ENCODE measurements at places on chromosomes 7 and 10. TPM values are rescaled to one million over a fixed set of nuclear protein-coding genes. Genes with fewer than 3 reads are reported as not detected.

GRCh38 chr10:71649631-71650030 lies 69.9 kb downstream of the C10orf105 start:
- no peak overlapping the region for H3K27ac ChIP-seq
- H3K4me3 ChIP-seq: no peak overlapping the region
- no peaks in the 10 kb centered on the region for H3K27me3 ChIP-seq
- no peaks in the 10 kb centered on the region for H3K4me1 ChIP-seq
- no peaks in the 10 kb centered on the region for H3K36me3 ChIP-seq
- no peak for DNase-seq

DNA sequence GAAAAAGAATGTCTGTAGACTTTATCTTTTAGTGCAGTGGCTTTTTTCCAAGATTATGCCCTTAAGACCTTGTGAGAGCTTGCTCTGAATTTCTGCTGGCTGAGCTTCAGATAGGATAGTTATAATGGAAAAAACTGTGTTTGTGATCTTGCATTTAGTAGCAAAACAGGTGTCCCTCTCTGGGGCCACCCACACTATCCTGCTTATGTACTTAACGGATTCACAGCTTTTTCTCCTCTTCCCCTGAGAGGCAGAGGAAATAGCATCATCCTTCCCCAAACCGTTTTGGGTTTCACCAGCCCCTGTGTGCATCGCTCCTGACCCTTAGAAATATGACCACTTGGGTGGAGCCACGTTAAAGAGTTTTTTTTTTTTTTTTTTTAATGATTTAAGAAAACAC lies 101.2 kb downstream of the RAB18 start:
- DNase-seq: no peak
- no peaks in the 10 kb centered on the region for H3K27me3 ChIP-seq
- no peak overlapping the region for H3K4me3 ChIP-seq
- no peak overlapping the region for H3K27ac ChIP-seq
- H3K4me1 ChIP-seq: peaks cover 3% of the 10 kb centered on the region

GRCh38 chr7:79268730-79269129 lies 184.7 kb downstream of the MAGI2 start:
- no peaks in the 10 kb centered on the region for H3K4me1 ChIP-seq
- H3K4me3 ChIP-seq: no peak overlapping the region
- no peaks in the 10 kb centered on the region for H3K27me3 ChIP-seq

- no peaks in the 10 kb centered on the region for H3K27me3 ChIP-seq
- peaks cover 11% of the 10 kb centered on the region for H3K4me1 ChIP-seq
- H3K36me3 ChIP-seq: no peaks in the 10 kb centered on the region
- H3K27ac ChIP-seq: no peak overlapping the region
- H3K4me3 ChIP-seq: no peak overlapping the region
- no peak for DNase-seq
These were observed 252.6 kb upstream of the IGFBP3 start for GRCh38 chr7:46173476-46174195.

The MET gene
- polyA plus RNA-seq: 99.8 TPM

GRCh38 chr7:44776211-44776610 lies 20.3 kb upstream of the PPIA start:
- no peaks in the 10 kb centered on the region for H3K36me3 ChIP-seq
- no peak overlapping the region for H3K27ac ChIP-seq
- H3K4me1 ChIP-seq: no peaks in the 10 kb centered on the region

The CTAGE8 gene
- 0.88 TPM for polyA plus RNA-seq

The CLDN3 gene
- not detected for polyA plus RNA-seq

The NKX6-2 gene
- not detected for polyA plus RNA-seq

The TBC1D12 gene
- 7.0 TPM for polyA plus RNA-seq

- no peak overlapping the region for H3K4me3 ChIP-seq
- H3K36me3 ChIP-seq: no peaks in the 10 kb centered on the region
- no peak overlapping the region for H3K27ac ChIP-seq
- H3K4me1 ChIP-seq: no peaks in the 10 kb centered on the region
- no peaks in the 10 kb centered on the region for H3K27me3 ChIP-seq
These were observed 82.9 kb upstream of the APBB1IP start for GRCh38 chr10:26355241-26355640.

GRCh38 chr7:156780724-156781455 lies 112.1 kb downstream of the LMBR1 start:
- H3K4me1 ChIP-seq: peaks cover 4% of the 10 kb centered on the region
- no peak overlapping the region for H3K4me3 ChIP-seq
- DNase-seq: no peak
- no peaks in the 10 kb centered on the region for H3K36me3 ChIP-seq

The ENTPD1 gene
- 0.03 TPM for polyA plus RNA-seq

The ADAM22 gene
- 0.11 TPM for polyA plus RNA-seq

The GCK gene
- polyA plus RNA-seq: not detected

- H3K4me3 ChIP-seq: no peak overlapping the region
- no peaks in the 10 kb centered on the region for H3K27me3 ChIP-seq
- no peak for DNase-seq
- no peaks in the 10 kb centered on the region for H3K4me1 ChIP-seq
- no peaks in the 10 kb centered on the region for H3K36me3 ChIP-seq
- no peak overlapping the region for H3K27ac ChIP-seq
These were observed 164.9 kb upstream of the RHOBTB1 start for GRCh38 chr10:61108915-61109314.

The MYPN gene
- 0.54 TPM for polyA plus RNA-seq

The ETV1 gene
- polyA plus RNA-seq: 5.0 TPM

The ITPRID1 gene
- polyA plus RNA-seq: not detected

The ZDHHC4 gene
- 66.1 TPM for polyA plus RNA-seq

GRCh38 chr10:99172128-99172738 lies 63.4 kb downstream of the HPSE2 start:
- H3K4me3 ChIP-seq: no peak overlapping the region
- peak; percentile 9 for DNase-seq
- H3K27ac ChIP-seq: no peak overlapping the region
- H3K4me1 ChIP-seq: no peaks in the 10 kb centered on the region
- H3K27me3 ChIP-seq: no peaks in the 10 kb centered on the region

The TMEM229A gene
- not detected for polyA plus RNA-seq

GRCh38 chr7:23065974-23066373 lies 39.6 kb upstream of the KLHL7 start:
- peaks cover 6% of the 10 kb centered on the region for H3K4me1 ChIP-seq
- no peak overlapping the region for H3K4me3 ChIP-seq
- H3K27ac ChIP-seq: no peak overlapping the region

DNA sequence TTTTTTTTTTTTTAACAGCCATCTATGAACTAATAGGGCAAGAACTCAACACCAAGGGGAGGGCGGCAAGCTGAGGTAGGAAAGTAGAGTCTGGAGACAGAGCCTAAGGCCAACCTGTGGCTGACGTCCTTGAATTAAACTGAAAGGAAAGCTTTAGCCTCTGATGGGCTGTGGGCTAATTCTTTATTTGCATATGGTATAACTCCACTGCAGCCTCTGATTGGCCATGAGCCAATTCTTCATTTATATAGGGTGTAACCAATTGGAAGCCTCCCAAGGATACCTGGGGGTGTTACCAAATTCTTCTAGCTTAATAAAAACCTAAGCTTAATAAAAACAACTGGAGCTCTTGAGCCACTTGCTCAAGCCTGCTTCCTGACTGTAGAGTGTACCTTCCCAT lies 10.3 kb downstream of the TYW1 start:
- H3K4me3 ChIP-seq: no peak overlapping the region
- no peak for DNase-seq
- no peak overlapping the region for H3K27ac ChIP-seq
- H3K4me1 ChIP-seq: no peaks in the 10 kb centered on the region
- no peaks in the 10 kb centered on the region for H3K27me3 ChIP-seq
- H3K36me3 ChIP-seq: no peaks in the 10 kb centered on the region

The LRRC18 gene
- polyA plus RNA-seq: not detected

DNA sequence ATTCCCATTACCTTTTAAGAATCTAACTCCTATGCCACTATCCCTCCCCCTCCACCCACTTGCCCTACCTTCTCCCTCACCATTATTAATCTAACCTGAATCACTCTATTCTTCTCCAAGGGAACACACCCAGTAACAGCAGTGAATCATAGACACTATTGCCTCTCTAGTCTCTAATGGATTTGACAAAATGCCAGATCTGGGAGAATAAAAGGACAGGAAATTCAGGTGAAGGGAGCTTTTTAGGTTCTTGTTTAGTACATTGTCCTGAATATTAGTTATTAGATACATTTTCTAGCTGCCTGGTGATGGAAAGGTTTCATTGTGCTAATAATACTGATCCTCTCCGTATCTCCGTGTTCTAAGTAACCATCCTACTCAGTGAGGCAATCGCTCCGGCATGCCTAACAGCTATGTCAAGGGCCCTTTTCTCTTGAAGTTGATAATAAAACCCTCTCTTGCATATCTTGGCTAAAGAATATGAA lies 4.1 kb upstream of the SFR1 start:
- H3K27me3 ChIP-seq: no peaks in the 10 kb centered on the region
- no peak overlapping the region for H3K4me3 ChIP-seq
- no peak for DNase-seq

- H3K27me3 ChIP-seq: peaks cover 3% of the 10 kb centered on the region
- no peak for DNase-seq
- H3K4me3 ChIP-seq: no peak overlapping the region
- no peak overlapping the region for H3K27ac ChIP-seq
These were observed 36.5 kb downstream of the GHRHR start for GRCh38 chr7:31000161-31000693.

GRCh38 chr10:60082341-60082740 lies 176.0 kb upstream of the CCDC6 start:
- no peaks in the 10 kb centered on the region for H3K36me3 ChIP-seq
- DNase-seq: no peak
- no peak overlapping the region for H3K27ac ChIP-seq
- no peak overlapping the region for H3K4me3 ChIP-seq
- no peaks in the 10 kb centered on the region for H3K4me1 ChIP-seq
- no peaks in the 10 kb centered on the region for H3K27me3 ChIP-seq

GRCh38 chr10:107091126-107091525 lies 73.4 kb downstream of the SORCS1 start:
- no peak overlapping the region for H3K4me3 ChIP-seq
- no peaks in the 10 kb centered on the region for H3K36me3 ChIP-seq
- no peak overlapping the region for H3K27ac ChIP-seq
- no peaks in the 10 kb centered on the region for H3K27me3 ChIP-seq
- H3K4me1 ChIP-seq: no peaks in the 10 kb centered on the region

DNA sequence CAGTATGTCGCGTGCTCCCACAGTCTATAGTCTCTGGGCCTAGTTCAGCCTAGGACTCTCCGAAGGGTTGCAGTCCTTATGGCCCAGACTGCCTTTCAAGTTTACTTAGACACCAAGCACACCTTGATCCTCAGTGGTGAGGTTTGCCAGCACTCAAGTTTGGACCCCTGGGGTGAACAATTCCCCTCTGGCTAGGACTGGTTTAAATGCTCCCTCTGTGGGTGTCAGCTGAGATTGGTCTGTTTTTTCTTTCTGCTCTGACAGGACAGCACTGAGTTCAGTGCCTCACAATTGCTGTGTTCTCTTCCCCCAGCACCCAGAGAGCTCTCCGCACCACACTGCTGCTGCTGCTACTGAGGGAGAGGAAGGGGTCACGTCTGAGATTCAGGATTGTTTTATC lies 31.9 kb upstream of the AGR3 start:
- H3K27me3 ChIP-seq: no peaks in the 10 kb centered on the region
- no peak for DNase-seq
- H3K36me3 ChIP-seq: no peaks in the 10 kb centered on the region
- peaks cover 41% of the 10 kb centered on the region for H3K4me1 ChIP-seq

- H3K4me3 ChIP-seq: no peak overlapping the region
- no peaks in the 10 kb centered on the region for H3K4me1 ChIP-seq
- no peaks in the 10 kb centered on the region for H3K27me3 ChIP-seq
- no peak overlapping the region for H3K27ac ChIP-seq
- H3K36me3 ChIP-seq: no peaks in the 10 kb centered on the region
- no peak for DNase-seq
These were observed 500.2 kb upstream of the GALNT17 start for GRCh38 chr7:70631718-70632117.

The SEMA4G gene
- 1.9 TPM for polyA plus RNA-seq

DNA sequence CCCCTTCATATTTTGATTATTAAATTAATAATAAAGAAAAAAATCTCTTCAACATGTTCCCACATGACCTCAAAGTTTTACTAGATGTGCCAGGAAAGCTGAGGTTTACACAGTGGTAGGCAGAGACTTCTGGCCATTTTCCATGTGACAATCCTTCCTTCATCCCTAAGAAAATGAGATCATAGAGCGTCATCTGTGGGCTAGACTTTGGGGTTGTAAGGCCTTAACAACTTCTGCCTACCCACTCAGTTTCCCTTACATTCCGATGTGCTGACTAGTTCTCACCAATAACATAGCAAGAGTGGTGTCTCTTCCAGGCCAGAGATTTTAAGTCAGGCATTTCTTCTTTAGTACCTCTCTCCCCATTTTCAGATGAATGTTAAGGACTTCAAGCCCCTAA lies 171.1 kb upstream of the PHF14 start:
- H3K36me3 ChIP-seq: no peaks in the 10 kb centered on the region
- H3K4me1 ChIP-seq: peaks cover 19% of the 10 kb centered on the region
- H3K4me3 ChIP-seq: no peak overlapping the region

Measured in keratinocyte (primary cell).